ENCODE measurements at places on chromosomes 5 and 9.

- no peak for DNase-seq
These were observed 10.0 kb upstream of the RETREG1 start for GRCh38 chr5:16626696-16627264.

DNA sequence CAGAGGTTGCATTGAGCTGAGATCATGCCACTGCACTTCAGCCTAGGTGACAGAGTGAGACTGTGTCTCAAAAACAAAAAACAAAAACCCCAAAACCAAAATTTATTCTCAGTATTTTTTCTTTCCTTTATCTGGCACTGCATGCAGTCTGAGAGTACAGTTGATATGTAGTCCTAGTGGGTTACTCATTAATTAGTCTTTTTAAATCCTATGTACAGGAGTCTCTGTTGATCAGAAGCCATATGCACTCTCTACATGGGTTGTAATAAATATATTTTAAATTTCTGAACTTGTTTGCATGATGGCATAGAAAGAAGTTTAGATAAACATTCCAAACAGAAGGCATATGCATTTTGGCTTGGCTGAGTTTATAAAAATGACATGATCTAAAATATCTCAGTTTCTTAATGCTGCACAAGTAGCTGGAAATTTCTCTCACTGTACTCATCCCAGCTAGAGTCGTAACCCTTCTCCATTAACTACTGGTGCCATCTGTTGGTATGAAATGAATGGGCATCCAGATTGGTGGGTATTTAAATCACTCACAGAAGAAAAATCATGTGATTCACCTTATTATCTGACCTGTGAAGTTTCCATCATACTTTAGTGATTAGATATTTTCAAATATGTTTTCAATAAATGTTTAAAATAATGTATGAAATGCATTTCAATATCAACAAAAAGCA, 284.8 kb downstream of the CTNND2 start:
- DNase-seq, result no peak

DNA sequence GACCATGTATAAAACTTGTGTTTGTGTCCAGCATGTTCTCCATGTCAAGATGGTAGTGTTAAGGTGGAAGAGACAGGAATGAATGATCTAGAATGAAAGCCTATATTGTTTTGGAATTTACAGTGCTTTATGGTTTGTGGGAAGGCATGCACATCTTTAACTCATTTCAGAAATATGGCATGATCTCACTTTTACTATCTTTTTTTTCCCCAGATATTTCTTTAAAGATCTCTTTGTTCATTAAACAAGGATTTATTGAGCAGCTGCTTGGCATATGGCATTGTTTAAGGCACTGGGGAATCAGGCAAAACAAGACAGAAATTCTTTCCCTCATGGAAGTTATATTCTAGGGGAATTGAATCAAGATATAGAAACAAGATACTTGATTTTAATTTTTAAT, 51.7 kb downstream of the SLC12A2 start:
- peak; percentile 30 for DNase-seq

- DNase-seq, result peak; percentile 62
These were observed 95.3 kb downstream of the PRRT1B start for GRCh38 chr9:131640438-131641137.
